ENCODE measurements at places on chromosomes 1 and 21.

GRCh38 chr1:207156095-207156494 lies 52.1 kb downstream of the C4BPA start:
- no peak for ATAC-seq

DNA sequence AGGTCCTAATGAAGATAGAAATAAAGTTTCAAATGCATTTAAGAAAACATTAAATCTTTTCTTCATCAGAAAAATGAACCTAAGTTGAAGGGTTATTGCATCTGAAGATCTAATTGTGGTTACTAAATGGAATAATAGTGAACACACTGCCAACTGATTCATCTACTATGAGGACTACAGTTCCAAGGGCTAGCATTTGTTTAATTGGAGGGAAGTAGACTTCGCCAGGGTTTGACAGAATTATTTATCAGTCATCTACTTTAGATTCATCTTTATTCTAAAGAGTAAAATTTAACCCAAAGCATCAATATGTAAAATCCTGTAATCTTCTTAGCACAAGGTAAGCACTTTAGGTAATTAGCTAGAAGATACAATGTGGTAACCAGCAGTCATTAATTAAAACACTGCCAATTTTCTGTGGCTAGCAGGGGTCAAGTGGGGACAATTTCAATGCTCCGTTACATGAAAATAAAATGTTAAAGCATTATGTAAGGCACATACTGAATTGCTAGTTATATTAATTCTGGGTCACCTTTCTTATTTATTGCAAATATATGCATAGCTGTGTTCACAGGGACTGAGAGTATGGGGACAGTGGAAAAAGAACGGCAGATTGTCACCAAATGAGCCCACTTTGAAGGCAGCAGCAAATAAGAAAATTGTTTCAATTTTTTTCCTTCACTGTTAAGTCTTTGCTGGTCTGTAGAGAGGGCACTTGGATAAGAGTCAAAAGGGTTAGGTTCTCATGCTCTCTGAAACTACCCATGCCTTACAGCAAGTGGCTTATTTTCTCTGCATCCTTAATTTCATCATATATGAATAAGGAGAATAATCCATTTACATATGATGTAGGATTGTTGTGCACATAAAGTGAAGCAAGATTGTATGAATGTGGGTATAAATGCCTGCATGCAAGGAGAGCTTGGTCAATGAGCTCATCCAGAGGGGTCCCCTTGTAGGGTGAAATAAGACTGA lies 416.0 kb downstream of the PCP4 start:
- ATAC-seq = no peak

GRCh38 chr1:199937161-199937560 lies 90.3 kb upstream of the NR5A2 start:
- no peak for ATAC-seq

- no peak for ATAC-seq
Measured at GRCh38 chr1:56908619-56909221, 54.1 kb downstream of the C8A start.

DNA sequence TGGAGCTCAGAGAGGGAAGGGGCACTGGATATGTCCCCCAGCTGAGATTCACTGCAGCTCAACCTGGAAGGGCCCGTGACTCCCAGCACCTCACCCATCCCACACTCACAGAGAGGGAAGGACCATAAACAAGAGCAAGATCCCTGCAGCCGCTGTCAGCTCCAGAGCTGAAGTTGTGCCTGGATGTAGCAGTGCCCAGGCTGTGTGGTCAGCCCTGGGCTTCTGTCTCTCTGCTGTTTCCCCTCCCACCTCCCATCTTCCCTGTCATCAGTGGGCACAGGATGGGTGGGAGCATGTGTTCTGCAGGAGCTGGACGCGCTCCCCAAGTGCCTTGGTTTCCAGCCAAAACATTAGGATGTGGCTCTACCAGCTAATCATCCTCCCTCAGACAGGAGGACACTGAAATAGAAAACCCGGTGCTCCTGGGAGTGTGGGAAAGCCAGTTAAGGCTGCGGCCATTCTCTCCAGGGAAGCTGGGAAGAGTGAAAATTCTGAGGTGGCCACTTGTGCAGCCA lies 282.7 kb downstream of the NPHP4 start:
- ATAC-seq = no peak

GRCh38 chr1:226882187-226882586 lies 11.8 kb downstream of the PSEN2 start:
- no peak for ATAC-seq

- ATAC-seq = no peak
Measured at GRCh38 chr1:41362749-41363590, 1.7 kb downstream of the FOXO6 start.

- ATAC-seq = no peak
Measured at GRCh38 chr1:19704247-19705113, 39.8 kb downstream of the HTR6 start.

- ATAC-seq = no peak
Measured at GRCh38 chr1:206854401-206855129, 10.9 kb upstream of the IL20 start.

DNA sequence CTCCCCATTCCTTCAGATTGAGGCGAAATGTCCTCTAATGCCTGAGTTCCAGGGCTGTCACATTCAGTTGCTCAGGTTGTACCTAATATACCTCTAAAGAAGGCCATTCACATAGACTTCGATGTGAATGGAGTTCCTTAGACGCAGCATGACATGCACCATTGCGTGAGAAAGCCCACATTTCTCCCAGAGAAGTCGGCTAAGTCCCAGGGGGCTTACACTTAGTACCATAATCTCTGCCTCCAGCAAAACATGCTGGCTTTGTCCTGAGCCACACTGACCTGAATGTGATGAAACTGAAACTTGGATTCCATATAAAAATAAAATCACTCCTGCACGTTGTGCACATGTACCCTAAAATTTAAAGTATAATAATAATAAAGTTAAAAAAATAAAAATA lies 23.2 kb upstream of the SLC2A1 start:
- ATAC-seq = no peak
